ENCODE measurements at places on chromosomes 12 and 14.

DNA sequence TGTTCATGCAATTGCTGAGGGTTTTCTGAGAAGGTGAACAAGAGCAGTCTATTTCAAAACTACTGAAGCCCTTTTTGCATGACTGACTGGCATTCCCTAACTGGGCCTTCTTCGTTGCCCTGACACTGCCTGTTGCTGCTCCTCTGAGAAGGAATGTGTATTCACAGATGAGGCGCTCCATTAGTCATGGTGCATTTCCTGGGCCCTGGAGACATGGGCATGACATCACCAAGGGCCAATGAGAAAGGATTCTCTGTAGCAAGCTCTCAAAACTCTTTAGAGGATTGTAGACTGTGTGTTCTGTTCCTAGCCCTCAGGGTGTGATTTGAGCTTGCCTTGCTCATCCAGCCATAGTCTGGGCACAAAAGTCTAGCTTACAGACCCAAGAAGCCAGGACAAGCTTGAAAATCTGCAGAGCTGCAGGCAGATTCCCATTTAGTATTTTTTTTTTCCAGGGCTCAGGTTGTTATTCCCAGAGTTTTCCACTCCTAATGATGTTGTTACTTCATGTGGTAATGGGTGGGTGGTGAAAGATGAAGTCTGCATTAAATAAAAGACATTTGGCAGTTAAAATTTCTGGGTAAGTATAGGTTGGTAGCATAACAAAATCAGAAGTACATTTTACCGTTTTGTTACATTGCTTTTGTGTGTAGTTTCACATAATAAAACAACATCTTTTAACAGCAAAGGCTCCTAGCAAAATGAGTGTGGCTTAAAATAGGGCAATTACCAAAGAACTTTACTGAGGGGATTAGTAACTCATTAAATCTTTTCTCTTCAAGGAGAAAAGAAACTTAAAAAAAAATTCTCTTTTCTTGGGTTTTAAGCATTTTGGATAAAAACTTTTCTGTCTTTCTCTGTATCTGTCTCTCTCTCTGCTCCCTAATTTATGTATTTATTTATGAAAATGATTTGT is 318.4 kb downstream of the RAD51B start:
- DNase-seq = no peak

- no peak for DNase-seq
Measured at GRCh38 chr12:30978639-30979038, 52.1 kb downstream of the TSPAN11 start.

- DNase-seq = peak; percentile 31
Measured at GRCh38 chr12:113103756-113104450, 31.7 kb downstream of the RASAL1 start.

GRCh38 chr12:77999074-77999715 is 168.5 kb downstream of the NAV3 start:
- no peak for DNase-seq

DNA sequence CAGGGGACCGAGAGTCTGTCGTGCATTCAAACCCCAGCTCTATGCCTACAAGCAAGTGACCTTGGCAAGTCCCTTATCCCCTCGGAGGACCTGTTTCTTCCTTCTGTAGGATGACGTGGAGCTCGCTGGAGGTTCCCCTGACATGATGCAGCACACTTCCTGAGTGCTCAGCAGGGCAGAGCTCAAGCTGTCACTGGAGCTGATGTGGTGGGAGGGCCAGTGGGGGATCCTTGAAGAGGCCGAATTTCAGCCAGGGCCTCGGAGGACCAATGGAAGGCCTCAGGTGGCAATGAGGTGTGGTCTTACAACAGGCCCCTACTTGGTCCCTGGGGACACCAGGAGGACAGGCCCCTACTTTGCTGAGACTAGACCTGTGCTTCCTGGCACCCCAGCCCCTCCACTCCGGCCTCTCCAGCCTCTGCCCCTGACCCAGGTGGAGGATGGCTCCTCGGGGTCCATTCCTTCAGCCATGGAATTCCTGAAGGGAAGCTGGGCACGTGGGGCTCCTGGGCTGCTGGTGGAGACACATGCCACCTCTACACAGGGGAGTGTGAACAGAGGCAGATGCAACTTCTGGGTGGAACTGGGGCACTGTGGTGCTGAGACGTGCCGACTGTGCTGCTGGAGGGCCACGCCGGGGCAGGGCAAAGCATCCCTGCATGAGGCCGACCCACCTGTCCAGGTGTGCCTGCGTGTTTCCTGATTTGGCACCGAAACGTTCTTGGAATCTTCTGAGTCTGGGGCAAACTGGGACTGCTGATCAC is 18.7 kb upstream of the KIF26A start:
- no peak for DNase-seq

DNA sequence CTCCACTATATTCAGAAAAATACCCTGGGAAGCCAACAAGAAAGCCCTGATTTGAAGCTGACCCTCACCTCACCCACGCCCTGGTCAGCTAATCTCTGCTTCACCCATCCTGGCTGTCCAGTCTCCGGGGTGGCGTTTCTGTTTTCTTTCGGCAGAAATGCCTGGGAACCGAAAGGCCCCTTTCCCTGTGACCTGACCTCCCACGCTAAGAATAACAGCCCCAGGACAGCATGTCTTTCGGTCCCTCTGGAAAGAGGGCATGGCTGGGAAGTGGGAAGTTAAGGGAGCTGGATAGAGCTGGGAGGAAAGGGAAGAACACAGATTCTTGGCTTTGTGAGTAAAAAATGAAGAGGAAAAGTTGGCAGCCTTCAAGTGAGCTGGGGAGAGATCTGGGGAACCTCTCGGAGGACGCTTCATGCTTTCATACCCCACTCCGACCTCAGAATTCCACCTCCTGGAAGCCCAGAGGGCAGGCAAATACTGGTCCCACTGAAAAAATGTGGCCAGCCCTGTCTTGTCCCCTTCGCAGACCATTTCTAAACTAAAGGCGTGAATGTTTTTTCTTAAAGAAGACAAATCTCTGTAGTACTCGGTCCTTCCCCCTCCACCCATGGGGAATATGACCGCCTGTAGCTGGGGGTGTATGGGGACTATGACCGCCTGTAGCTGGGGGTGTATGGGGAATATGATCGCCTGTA is 163.0 kb upstream of the FKBP4 start:
- no peak for DNase-seq

- DNase-seq = no peak
Measured at GRCh38 chr12:91357381-91357780, 174.8 kb upstream of the DCN start.

DNA sequence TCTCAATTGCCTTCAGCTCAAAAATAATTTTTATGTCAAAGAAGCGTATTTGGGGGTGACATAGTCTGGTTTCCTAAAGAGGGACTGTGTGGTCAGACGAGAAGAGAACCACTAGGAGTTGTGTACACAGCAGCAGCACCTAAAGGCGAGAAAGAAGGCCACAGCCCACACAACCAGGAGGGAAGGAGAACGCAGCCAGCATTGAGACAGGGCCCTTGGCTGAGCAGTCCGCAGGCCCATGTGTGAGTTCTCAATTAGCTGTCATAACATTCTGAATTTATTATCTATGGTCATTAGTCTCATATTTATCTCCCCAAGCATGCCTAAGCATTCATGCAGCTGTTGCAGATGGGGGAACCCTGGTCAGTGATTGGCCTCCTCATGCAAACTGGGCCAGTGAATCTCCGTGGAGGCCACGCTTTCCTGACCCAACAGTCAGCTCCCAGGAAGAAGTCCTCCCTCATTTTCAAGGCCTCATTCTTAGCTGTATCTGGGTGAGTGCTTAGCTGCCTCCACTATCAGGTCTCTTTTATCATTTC is 81.2 kb upstream of the ATF7IP start:
- DNase-seq = no peak

- DNase-seq = no peak
Measured at GRCh38 chr14:37457334-37457733, 137.7 kb downstream of the FOXA1 start.

- no peak for DNase-seq
Measured at GRCh38 chr12:67928621-67929383, 60.4 kb upstream of the IFNG-AS1 start.

DNA sequence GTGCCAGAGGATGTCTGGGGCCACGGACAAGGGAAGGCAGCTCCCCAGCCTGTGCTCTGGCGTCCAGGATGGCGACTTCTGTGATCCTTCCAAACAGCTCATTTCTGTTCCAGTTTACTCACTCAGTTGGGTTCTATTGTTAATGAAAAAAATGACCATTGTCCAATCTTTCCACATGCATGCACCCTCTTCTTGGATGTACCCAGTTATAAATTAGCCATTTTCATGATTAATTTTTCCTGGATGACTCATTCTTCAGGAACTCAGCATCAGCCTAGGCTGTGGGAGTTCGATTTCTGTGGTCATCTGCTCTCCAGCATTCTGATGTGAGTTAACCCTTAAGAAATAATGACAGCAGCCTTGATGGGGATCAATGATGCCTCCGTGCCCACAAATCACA is 926.8 kb downstream of the BCL11B start:
- no peak for DNase-seq

DNA sequence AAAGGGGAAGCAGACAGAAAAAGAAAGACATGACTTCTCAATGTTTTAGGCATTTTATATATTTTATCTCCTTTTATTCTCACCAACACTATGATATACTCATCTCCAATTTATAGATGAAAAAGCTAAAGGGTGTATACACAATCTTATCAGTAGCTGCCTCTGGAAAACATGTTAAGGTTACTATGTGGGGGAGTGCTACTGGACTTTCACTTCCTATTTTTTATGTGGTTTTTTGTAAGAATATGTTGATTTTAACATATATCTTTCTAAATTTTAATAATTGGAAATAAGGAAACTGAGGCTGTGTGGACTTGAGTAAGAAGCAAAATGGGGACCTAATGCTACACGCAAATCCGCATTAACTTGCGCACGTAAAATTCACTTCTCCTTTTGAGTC is 99.6 kb upstream of the PDE3A start:
- no peak for DNase-seq

- DNase-seq = no peak
Measured at GRCh38 chr12:19002216-19002615, 127.3 kb upstream of the PLEKHA5 start.

DNA sequence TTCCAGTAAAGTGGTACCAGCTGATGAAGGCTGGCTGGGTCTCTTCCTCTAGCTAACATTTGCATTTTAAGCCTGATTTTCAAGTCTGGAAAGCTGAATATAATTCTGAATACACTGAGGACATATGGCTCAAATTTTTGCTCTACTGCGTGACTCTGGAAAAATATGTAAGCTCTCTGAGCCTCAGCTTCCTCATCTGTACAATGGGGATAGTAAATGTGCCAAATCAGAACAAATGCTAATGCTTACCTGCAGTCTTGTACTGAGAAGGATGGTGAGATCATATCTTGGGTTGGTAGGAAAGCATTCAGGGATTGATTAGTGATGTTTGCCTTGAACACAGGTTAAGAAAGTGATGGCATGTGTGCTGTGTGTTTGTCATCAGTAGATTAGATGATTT is 14.6 kb downstream of the HNF1A start:
- no peak for DNase-seq

GRCh38 chr12:65570451-65571130 is 253.7 kb upstream of the HMGA2 start:
- DNase-seq = no peak

DNA sequence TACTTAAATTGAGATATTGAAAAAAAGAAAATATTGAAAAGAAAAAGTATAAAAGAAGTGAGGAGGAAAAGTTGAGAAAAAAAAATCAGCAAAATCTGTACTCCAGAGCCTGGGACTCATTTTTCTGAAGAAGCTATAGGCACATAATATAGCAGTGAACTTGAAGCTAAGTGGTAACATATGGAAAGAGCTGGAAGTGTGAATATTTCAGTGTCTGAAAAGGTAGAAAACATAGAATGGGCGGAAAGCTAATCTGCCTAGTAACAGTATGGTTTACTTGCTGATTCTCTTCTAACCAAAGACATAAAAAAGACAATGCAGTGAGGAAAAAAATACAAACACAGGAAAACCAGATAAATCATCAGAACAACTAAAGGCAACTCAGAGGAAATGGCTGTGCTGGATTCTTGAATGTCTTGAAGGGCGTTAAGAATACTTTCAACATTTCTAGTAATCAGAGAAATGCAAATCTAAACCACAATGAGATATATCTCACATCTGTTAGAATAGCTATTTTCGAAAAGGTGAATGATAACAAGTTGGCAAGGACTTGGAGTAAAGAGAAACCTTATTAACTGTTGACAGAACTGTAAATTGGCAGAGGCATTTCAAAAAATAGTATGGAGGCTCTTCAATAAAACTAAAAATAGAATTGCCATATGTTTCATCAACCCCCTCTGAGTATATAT is 784.6 kb downstream of the LRFN5 start:
- DNase-seq = no peak

DNA sequence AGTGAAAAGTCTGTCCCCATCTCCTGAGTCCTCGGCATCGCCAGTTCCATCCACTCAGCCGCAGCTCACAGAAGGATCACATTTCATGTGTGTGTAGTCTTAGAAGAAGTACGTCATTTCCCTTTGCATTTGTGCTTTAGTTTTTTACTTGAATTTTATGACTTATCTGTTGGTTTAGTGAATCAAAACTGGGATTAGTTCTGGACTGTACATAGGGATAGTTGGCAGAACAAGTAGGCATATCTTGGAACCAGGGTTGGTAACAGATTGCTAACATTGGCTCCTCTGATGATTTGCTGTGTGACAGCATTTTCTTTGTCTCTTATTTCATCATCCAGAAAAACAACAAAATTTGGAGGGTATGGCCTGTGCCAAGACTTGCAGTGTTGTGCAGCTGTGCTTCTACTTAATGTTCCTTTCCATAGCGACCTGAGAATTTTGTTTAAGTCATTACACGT is 69.6 kb upstream of the AEBP2 start:
- no peak for DNase-seq

GRCh38 chr14:65937079-65937959 is 524.8 kb downstream of the FUT8 start:
- no peak for DNase-seq

DNA sequence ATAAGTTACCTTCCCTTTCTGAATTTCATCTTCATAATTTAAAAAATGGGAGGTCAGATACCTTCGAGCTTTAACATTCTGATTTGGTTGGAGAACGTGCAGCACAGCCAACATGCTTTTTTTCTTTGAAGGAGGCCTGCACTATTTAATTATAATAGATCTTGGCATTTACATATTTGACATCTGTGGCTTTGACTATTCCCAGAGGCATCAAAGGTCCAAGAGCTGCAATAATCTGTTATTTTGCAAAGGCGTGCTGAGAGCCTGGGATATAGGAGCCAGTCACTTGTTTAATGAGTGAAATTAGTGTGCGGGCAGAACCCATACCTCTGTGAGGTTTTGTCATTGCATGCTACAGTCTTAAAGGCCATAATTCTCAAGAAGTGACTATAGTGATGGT is 26.4 kb downstream of the SLC8A3 start:
- no peak for DNase-seq

DNA sequence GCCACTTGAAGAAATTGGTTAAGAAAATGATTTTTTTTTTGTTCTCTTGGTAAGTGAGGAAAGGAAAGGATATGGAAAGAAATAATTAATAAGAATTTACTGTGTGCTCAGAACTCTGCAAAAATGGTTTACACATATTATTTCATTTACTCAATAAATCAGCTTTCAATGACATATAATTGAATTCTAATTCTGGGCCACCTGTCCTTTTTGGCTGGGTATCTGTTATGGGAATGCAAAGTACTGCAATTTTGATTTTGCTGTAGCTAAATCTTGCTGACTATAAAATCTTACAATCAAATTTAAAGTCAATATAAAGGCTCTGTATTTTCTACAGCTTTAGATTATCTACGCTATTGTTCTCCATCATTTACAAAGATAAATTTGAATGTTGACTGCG is 147.1 kb downstream of the GRIP1 start:
- DNase-seq = no peak

Measured in stimulated activated CD4-positive, alpha-beta T cell treated with anti-CD3 and anti-CD28 coated beads, Interleukin-1b, Interleukin-23, amount 100 ng/mL, for 1 hour (primary cell).